Suppressor macrophage treated with lipopolysaccharide for 4 hours (primary cell): ENCODE measurements at places on chromosomes 12 and 14.

DNA sequence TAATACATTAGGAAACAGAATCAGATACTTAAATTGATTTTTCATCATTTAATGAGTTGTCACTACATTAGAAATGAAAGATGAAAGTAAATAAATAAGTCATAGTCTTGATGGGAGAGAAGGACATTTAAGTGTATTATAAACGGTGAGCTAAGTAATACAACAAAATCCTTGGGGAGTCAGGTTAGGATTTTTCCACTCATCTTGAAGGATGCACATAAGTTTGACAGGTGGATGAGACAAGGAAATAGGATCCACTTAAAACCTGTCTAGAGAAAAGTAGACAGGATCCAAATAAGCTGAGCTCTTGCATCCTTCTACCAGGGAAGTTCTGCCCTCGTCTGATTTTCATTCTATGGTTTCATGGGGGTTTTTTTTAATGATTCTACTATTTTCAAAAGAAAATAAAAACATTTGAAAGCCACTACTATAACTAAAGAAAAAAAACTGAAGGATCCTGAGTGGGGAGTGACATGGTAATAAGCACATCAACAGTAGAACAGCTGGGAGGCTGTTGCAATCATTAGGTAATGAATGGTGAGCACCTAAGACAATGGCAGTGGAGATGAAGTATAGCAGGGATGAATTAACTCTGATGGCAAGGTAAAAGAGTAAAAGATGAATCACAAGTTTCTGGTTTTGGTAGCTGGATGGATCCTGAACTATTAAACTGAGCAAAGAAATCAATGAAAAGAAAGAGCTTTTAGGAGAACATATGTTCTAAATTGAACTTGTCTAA is 17.0 kb downstream of the CEP128 start:
- no peak for DNase-seq

GRCh38 chr12:79534029-79534867 is 156.5 kb downstream of the PAWR start:
- no peak for DNase-seq

DNA sequence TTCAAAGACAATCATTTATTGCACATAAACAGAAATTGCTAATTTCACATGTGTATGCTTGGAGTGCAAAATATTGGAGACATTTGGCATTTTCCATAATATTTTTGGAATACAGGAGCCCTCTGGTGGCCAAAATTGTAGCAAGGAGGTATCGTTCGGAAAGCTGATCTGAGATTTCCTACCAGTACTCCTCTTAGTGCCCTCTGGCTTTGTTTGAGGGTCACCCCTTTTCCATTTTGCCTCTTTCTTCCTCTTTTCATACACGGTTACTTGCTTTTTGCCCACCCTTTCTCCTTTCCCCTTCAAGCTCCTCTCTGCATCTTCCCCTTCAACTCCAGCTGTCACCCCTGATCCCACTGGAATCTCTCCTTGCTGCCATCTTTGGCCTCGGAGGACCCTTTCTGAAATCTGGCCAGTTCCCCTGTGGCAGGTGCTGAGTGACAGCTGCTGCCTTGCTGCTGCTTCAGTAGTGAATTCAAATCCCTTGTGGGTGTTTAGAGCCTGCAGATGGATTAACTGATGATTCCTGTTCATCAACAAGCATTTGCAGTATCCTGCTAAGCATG is 164.6 kb upstream of the PARP11 start:
- DNase-seq = peak; percentile 60

DNA sequence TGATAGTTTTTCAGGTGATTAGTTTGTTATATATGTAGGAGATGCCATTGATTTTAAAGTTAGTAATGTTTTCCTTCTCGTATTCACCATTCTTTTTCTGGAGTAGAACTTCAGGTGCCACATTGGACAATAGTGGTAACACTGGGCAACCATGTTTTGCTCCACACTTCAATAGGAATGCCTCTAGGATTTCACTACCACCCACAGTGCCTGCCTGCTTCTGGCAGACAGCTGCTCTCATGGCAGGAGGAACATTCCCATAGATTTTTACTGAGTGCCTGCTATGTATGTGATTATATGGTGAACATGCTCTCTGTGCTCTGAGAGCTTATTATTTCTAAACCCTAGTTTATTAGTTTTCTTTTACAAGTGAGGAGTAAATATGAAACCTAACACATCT is 53.7 kb downstream of the GCH1 start:
- DNase-seq = no peak

DNA sequence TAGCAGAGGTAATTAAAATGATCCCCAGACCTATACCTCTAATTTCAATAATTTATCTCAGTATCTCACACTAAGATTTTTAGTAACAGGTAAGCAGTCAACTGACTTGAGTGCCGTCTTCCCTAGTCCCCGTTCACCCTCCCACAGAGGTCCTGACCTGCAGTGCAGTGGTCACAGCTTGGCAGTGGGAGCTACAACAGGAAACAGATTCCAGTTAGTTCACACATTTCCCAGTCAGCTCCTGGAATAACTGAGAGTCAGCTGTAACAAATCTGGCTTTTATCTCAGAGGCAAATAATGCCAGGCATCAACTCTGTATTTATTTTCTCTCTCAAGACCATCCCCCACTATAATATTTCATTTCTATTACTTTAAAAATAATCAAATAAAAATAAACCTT is 308.2 kb downstream of the ATP23 start:
- DNase-seq = no peak

DNA sequence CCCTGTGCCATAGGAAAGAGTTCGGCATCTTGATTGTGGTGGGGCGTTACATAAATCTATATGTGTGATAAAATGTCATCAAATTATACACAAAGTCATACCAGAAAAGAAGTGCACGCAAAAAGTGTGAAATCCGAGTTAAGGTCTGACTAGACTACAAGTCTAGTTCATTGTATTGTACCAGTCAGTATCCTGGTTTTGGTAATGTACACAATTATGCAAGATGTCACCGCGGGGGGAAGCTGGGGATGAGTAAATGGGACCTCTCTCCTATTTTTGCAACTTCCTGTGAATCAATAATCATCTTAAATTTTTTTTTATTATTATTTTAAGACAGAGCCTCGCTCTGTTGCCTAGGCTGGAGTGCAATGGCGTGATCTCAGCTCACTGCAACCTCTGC is 43.2 kb upstream of the BCL11B start:
- peak; percentile 6 for DNase-seq

DNA sequence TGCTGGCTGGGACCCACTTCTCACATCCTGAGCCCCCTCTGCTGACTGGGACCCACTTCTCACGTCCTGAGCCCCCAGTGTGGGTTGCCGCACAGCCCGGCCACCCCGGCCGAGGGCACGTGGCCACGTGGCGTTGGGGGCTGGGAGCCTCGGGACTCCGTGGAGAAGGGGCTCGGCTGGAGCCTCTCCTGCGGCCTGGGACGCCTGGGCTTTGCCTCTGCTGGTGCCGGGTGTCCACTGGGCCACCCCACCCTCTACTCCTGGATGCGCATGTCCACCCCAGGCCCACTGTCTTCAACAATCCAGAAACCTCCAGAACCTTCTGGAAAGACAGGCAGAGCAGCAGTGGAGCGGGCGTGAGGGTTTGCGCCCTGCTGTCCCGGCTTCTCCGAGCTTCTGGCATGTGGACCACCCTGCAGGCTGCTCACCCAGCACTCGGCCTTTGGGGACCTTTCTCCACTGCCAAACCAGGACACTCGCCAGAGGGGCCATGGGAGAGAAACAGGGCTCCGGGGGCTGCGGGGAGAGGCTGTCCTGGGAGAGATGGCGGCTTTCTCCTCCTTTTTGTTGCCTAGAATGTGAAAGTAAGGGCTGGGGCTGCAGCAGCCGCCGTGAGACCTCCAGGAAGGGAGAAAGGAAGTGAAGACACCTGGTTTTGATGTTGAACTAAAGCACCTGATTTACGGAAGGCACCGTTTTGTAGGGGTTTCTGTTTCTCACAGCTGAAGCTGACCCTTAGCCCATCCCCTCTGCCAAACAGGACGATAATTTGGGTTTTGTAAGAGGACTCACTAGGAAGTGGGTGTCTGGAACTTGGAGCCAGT is 30.0 kb downstream of the NOC4L start:
- no peak for DNase-seq

- no peak for DNase-seq
Observed at GRCh38 chr12:116948298-116948697, 37.5 kb downstream of the FBXW8 start.

DNA sequence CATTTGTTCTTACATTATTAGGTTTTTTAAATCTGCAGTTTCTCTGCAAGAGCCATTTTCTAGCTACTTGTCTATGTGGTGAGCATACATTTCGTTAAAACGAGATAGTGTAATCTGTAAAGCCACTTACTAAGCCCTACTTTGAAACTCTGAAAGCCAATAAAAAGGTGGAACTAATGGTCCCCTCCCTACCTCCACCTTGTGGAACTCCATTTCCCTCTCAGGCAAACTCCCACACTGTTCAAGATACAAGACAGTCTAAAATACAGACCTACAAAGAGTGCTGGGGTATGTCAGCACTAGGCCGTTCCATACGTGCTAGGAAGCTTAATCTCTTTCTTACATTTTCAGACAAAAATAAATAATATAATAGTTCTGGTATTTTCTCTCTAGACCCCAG is 74.1 kb downstream of the DUSP6 start:
- no peak for DNase-seq

- no peak for DNase-seq
Observed at GRCh38 chr12:49505672-49506071, 33.2 kb upstream of the KCNH3 start.
